Activated T-cell treated with anti-CD3 and anti-CD28 coated beads for 48 hours (primary cell): ENCODE measurements at places on chromosomes 3 and 15.

GRCh38 chr15:43317566-43318184, 12.7 kb downstream of the LCMT2 start:
- DNase-seq: no peak

DNA sequence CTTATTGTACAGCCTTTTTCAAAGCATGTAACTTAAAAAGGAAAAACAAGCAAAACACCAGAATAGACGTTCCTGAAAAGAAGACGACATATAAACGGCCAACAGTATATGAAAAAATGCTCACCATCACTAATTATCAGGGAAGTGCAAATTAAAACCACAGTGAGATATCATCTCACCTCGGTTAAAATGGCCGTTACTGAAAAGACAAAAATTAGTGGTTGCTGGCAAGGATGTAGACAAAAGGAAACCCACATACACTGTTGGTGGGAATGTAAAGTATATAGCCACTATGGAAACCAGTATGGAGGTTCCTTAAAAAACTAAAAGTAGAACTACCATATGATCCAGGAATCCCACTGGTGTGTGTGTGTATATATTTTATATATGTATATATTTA, 64.5 kb upstream of the MLF1 start:
- DNase-seq: no peak

DNA sequence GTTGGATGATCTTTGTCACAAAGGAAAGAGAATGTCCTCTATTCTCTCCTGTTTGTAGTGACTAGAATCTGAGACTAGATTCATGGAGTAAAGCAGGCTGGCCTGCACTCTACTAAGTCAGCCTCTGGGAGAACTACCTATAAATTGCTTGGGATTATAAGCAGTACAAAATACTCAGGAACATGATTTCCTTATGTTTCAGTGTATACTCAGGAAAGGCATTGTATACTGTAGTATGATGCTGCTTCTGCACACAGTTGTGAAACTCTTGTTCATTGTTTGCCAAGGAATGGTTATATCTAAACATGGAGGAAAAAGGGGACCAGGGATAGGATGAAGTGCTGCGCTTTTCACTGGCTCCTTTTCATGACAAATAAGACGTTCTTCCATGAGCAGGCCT, 49.2 kb downstream of the OXSR1 start:
- no peak for DNase-seq

- DNase-seq: no peak
Observed at GRCh38 chr3:18655827-18656226, 230.7 kb upstream of the SATB1 start.

GRCh38 chr3:133992951-133993620, 36.6 kb downstream of the SLCO2A1 start:
- DNase-seq: no peak

DNA sequence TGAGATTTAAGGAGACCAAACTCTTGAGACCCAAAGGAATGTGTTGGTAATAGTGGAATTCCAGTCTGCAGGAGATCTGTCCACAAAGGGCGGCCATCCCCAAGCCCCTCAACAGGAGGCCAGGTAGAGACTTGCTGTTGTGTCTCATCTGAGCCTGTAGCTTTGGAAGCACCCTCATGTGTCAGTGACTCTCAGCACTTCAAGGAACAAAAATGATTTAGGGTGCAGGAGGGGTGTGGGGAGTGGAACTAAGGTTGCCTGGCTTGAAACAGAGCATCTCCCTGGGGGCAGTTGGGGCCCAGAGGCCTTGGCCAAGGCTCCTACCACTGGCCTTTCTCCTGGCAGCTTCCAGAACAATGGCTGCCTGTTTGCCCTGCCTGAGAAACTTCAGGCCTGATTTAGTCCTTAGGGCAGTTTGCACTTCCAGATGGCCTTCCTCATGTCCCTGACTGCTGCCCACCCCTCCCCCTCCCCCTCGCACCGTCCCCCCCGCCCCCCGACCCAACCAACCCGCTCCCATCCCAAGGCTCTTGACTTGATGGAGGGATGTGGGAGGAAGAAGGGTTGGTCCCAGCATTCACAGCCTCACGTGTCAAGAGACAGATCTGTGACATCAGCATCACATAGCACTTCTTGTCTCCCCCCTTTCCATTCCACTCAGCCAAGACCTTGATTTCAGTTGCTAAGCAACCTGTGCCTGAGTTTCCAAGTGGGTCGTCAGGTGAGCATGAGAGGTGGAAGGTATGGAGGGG, 77.1 kb downstream of the CORO2B start:
- no peak for DNase-seq

- DNase-seq: no peak
Observed at GRCh38 chr15:52283281-52283680, 12.3 kb downstream of the MYO5C start.

- no peak for DNase-seq
Observed at GRCh38 chr3:116394365-116394764, 50.9 kb downstream of the LSAMP start.

GRCh38 chr15:29418178-29418577, 148.6 kb upstream of the NSMCE3 start:
- no peak for DNase-seq

DNA sequence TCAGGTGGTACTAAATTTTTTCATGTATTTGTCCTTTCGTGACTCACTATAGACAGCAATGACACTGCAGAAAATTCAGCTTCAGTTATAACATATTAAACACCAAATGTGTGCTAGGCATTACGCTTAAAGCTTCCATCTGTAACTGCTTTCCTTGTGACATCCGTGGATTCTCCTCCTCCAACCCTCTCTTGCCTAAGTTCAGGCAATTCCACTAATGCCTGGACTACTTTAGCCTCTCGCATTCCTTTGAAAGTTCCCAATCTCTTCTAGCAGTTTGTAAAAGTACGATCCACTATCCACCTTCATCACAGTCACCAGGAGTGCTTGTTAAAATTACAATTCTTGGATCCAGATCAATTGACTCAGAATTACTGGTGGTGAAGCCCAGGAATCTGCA, 17.7 kb downstream of the CCDC80 start:
- DNase-seq: no peak

DNA sequence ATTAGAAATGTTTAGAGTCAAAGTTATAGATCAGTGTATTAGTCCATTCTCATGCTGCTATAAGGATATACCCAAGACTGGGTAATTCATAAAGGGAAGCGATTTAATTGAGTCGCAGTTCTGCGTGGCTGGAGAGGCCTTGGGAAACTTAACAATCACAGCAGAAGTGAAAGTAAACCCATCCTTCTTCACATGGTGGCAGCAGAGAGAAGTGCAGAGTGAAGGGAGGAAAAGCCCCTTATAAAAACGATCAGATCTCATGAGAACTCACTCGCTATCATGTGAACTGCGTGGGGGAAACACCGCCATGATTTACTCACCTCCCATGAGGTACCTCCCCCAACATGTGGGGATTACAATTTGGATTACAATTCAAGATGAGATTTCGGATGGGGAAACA, 871.5 kb downstream of the DIPK2A start:
- no peak for DNase-seq

GRCh38 chr15:68640791-68641331, 62.1 kb downstream of the CORO2B start:
- no peak for DNase-seq

DNA sequence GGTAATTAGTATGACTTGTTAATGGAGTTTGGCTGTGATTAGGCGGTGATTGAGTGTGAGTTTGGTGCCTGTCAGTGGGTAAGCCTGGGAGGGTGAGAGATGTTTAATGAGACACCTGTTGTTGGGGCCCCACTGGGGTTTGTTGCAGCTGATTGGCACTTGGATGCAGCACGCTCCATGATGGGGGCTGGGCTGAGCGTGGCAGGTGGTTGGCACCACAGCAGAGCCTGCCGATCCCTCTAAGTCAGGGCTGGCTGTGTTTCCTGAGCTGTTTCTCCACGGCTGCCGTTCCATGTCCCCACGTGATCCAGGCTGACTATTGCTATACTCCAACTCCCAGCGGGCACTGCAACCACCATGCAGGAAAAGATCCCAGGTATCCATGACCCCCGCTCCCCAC, 93.5 kb upstream of the ARRDC4 start:
- DNase-seq: no peak

GRCh38 chr15:66919421-66919820, 146.0 kb upstream of the SMAD3 start:
- DNase-seq: no peak

DNA sequence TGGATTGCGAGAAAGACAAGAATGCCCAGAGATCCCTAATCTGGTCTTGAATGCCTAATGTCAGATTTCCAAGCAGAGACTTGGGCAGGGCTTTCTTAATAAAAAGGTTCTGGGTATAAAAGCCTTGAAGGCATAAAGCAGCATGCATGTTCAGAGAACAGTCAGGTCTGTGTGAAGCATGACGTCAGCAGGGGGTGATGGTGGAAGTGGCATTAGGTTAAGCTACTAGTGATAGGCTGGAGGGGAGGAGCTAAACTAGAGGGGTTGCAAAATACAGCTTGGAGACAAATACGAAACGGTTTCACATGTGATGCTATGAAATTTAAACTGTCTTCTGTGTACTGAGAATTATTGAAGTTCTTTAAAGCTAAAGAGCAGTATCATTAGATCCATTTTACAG, 125.6 kb downstream of the VPS8 start:
- DNase-seq: no peak

DNA sequence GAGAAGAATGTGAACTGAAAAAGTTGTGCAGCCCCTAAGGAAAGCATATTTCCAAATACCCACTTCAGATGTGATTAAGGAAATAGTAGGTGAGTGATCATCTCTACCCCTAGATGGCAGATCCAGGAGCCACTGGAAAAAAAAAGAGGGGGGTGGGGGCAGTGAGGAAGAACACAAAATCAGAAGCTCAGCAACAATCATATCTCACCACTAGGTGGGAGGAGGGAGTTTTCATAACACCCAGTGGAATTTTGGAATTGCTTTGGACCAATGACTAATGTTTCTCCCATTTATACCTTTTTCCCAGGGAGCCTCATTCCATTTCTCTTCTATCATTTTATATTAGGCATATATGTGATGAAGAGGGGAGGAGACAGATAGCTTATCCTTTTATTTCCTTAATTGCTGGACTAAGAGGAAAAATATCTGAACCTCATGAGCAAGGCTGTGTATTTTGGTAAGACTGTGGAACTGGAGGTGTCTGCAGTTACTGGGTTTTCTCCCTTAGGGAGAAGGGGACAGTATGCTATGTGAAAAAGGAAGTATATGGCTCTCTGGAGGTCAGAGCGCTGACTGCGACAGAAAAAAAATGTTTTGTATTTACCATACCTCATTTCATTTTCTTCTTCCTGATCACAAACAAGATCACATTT, 363.4 kb downstream of the GAP43 start:
- DNase-seq: no peak

GRCh38 chr15:27692438-27692837, 406.7 kb downstream of the OCA2 start:
- DNase-seq: no peak

DNA sequence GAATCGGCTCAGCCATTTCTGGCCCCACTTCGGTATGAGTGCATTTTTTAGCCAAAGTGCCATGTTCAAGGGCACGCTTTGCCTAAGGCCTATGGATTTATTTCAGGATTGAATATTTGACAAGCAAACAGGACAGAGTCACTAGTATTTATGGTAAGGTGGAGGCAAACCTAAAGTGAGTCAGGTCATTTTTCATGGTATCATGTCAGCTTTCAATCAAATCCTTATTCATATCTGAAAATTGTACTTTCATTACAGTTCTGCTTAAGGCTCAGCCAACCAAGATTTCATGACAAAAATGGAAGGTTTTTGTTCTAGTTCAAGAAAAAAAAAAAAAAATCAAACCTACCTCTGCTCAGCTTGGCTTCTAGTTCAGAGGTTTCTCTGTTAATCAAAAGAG, 30.5 kb upstream of the ICE2 start:
- DNase-seq: no peak

DNA sequence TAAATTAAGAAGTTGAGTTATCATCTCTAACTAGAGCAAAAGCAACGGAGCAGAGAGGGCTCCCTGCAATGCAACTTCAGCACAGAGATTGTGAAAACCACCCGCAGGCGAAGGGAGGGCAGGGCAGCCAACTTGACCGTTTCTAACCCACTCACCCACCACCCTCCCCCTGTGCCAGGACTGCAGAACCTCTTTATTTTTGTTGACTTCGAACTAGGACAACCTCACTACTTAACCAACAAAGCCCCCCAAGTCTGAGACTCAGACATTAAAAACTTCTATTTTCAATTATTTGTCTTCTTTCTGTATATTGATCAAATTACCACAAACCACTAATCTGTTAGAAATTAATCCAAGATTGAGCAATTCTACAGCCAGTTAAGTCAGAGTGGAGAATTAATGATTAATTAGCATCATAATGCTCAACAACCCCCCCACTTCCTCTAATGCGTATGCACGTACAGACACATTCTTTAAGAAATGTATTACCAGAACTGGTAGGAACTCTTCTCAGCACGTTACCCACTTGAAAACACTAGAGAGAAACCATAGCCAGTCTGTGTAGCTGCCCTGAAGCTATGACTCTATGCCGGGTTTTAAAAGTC, 2.0 kb downstream of the MGLL start:
- DNase-seq: no peak

- no peak for DNase-seq
Observed at GRCh38 chr3:171511450-171511849, 51.2 kb upstream of the TNIK start.

DNA sequence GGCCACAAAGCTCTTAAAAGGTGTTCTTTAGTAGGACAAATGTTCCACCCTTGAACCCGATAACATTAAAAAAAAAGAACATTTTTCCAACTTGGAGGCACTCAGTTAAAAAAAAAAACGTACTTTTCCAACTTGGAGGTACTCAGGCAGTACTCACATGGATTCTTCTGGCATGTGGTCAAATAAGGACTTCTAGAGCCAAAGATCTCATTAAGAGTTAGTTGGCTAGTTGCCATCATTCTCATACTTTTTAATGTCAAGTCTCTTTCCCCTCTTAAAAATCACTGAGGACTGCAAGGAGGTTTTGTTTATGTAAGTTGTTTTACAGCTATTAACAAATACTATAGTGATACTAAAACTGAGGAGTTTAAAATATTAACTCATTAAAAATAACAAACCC, 101.0 kb downstream of the CADPS start:
- no peak for DNase-seq

DNA sequence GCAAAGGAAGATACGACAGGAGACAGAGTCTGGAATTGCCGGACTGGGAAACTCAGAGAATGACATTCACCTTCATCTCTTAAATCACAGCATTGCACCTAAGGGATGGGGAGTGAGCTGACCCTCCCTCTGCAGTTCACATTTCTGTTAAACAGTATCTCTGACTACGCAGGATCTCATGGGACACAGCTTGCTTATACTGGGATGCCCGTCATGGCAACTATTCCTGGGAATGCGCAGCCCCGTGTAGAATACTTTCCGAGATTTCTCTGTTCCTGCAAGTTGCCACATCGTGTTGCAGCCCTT, 232.5 kb upstream of the HES1 start:
- no peak for DNase-seq
